Right ventricle myocardium superior (tissue), 1 donor: ENCODE measurements at places on chromosomes 5 and 9. TPM values are rescaled to one million over a fixed set of nuclear protein-coding genes. Genes with fewer than 3 reads are reported as not detected.

DNA sequence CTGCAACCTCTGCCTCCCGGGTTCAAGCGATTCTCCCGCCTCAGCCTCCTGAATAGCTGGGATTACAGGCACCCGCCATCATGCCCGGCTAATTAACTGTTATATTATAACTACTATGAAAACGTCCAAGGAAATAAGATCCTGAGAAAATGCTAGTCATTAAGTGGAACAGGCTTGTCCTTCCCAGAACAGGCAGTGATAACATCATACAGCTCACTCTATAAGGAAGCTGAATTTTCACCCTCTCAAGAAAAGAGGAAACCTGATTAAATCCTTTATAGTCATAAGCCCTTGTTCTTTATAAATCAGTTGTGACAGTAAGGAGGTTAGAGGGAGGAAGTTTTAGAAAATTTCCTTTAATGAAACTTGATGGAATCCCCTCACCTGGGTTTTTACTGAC lies 163.9 kb upstream of the CLINT1 start:
- no peak for DNase-seq

Gene INPP5E
- 10.5 TPM for total RNA-seq

- DNase-seq: no peak
Observed at GRCh38 chr5:140115186-140115500, 1.2 kb downstream of the PURA start.

DNA sequence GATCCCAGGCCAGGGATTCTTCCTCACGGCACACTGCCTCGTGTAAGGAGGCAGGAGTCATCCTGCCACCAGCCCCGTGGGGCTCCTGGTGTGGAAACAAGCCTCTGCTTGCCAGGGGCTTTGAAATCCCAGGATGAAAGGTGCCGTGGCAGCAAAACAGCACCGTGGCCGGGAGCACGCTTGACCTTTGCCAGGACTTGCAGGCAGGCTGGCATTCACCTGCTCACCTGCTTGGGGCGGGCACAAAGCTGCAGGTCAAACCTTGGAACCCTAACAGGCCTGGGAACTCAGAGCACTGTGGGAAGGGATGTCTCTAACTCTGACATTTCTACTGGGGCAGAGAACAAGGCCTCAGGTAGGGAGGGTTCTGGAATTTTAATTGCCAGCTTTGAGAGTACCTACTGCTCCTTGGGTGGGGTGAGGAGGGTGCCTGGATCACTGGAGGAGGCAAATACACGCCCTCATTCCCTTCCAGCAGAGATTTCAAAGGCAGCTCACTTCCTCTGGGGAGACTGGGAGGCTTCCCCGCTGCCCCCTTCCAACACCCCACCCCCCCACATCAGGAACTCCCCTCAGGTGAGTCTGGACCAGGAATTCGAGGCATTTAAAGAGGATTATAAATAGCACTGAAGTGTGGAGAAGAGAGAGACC lies 45.6 kb upstream of the STXBP1 start:
- DNase-seq: no peak

- DNase-seq: no peak
Observed at GRCh38 chr5:149959406-149960236, 937 bp upstream of the SLC26A2 start.

DNA sequence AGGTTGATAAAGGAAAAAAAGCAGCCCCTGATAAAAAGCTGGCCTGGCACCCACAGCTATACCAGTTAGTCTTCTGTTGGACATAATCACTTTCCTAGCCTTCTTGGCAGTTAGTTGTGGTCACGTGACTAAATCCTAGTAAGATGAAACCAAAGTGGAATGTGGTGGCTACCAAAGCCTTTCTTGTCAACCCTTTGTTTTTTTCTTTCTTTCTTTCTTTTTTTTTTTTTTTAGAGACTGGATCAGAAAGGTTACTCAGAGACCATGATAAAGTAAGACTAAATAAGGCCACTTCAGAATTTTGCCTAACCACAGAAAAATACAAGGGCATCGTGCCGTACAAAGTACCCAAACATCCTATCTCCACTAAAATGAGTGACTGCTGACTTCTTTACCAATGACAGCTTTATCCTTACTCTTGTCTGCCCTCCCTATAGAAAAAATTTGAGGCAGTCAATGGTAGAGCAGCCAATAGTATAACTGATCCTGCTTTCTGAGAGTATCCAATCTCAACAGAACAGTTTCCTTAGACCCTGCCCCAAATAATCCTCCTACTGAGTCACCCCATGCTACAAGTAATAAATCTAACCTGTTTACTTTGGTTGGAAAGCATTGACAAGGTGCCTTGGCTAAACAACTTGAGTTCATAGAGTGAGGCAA lies 14.2 kb upstream of the KIF27 start:
- no peak for DNase-seq

DNA sequence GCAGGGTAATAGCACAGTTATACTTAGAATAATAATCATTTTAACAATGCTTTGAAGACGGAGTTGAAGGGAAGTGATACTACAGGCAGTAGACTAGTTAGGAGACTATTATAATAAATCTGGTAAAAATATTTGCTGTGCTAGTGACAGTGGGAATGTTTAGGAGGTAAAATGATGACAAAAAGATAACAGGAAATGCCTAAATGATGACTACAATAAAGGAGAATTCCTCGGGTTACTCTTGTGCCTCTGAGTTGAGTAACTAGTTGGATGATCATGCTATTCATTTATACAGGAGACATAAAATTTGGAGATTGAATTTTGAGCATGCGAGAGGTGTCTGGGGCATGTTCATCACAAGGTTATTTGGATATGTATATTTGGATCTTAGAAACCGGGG lies 32.2 kb upstream of the PAM start:
- no peak for DNase-seq

Gene PARP8
- total RNA-seq: 5.2 TPM

GRCh38 chr5:139304391-139305324 lies 11.1 kb downstream of the MATR3 start:
- DNase-seq: no peak

Gene OMD
- total RNA-seq: 4.2 TPM

DNA sequence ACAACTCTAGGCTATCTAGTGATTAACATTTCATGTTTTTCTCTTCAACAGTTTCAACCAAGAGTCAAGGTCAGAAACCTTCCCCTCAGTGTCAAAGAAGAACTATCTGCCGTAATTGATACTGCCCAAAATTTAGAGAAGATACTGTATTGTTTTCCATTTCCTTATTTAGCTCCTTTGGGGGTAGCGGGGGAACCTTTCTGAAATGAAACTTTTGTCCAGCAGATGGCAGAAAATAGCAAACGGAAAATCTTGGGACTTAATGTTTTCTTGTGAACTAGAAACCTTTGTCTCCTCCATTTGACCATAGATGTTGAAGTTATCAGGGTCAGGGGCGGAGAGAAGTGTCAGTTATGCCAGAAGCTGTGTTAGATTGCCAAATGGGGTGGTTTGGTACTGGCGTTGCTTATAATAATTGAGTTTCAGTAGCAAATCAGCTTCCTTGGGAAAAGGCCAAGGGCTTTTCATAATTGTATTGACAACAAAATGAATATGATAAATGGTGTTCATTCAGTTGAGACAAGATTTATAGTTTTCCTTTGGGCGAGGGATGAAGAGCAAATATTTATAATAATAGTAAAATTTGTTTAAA lies 101.7 kb upstream of the TLX3 start:
- no peak for DNase-seq

Gene SVEP1
- total RNA-seq: 6.8 TPM

DNA sequence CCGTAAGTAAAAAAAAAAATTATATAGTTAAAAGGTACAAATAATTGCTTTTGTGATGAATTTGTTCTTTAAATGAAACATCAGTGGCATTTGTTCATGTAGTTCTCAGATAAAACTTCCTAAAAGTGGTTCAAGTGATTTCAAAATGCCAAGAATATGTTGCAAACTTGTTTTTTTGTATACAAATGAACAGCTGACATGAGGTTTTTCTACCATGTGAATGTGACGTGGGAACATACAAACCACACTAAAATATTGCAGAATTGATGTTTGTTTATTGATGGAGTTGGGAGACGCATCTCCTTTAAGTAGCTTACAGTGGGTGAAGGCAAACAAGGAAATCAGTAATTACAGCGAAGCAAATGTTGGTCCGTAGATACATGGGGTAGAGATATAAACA lies 16.9 kb downstream of the BASP1 start:
- no peak for DNase-seq

Gene ADGRV1
- not detected for total RNA-seq

DNA sequence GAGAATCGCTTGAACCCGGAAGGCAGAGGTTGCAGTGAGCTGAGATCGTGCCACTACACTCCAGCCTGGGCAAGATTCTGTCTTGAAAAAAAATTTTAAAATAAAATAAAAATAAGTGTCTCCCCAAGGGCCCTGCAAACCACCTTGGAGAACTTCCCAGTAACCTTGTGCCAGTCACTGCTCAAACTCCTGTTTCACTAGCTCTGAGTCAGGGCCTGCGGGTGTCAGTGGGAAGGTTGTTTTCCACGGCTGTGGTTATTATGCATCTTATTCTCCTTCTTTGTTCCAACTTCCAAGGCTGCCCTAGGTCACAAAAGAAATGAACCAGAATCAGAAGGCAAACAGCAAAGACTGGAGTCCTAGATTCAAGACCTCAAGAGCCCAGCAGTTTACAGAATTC lies 246.7 kb downstream of the ADAMTSL1 start:
- no peak for DNase-seq

DNA sequence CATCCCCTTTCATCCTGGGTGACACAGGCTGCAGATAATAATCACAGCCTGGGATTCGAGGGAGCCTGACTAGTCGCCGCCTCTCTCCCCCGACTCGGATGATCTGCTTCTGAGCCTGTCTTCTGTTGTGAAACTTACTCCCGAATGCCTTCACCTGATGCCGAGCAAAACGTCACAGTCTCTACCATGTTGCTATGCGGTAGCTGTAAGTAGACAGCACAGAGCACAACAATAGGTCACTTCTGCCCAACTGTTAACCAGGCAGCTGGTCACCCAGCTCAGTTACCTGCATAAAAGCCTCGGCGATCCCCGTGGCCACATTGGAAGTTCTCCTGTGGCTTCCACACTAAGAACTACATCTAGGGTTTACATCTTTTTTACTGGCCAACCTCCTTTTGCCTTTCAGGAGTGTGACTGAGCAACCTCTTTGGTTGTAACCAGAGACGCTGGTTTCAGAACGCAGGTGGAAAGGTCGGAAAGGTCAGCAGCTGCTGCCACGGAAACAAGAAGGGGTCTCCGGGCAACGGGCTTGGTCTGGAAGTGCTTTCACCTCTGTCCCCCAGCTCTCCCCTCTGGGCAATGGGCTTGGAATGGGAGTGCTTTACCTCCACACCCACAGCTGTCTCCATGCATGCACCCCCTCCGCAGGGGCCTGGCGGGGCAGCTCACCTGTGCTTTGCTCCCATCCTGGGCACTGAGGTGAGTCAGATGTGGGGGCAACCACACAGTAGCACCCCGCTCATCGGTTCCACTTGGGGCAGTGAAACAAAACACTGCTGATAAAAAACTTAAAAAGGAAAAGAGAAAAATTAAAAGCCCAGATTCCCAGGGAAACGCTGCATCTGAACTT lies 7.6 kb upstream of the PPP1R26 start:
- no peak for DNase-seq

GRCh38 chr9:7777771-7778170 lies 21.8 kb downstream of the DMAC1 start:
- DNase-seq: no peak

GRCh38 chr9:114210136-114210535 lies 54.8 kb downstream of the COL27A1 start:
- DNase-seq: no peak

Gene CYSRT1
- total RNA-seq: not detected

Gene SNCAIP
- total RNA-seq: 1.2 TPM

DNA sequence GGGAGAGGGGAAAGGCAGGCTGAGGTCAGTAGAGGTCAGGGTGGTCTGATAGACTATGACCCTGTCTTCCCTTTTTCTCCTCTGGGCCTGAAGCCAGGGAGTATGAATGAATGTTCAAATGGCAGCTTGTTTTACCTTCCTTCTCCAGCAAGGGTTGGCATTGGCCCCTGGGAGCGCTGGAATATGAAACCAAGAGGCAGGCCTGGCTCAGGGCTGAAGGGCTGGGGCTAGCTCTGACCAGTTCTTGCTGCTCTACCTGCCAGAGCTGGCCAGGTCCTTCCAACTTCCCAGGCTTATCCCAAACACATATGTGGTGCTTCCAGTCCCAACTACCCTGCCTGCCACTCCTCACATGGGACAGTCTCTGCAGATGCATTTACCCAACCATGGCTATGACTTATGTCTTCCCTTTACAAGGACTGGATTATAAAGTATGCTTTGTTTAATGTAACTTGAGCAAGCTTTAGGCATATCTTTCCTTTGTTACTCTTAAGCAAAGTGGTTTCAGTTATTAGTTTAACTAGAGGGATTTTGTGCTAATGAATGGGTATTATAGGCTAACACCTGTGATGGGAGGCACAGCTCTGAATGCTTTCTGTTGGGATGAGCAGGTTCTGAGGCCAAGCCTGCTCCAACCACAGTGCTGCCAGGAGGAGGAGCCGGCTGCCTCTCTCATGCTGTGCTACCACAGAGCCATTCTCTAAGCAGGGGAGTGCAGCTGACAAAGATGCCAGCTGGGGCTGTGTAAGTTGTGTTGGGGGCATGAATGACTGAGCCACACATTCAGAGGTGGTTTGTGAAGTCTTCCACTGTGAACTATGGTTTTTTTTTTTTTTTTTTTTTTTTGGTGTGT lies 6.1 kb downstream of the CCNI2 start:
- DNase-seq: peak; percentile 36

- DNase-seq: no peak
Observed at GRCh38 chr5:952597-953271, 55.9 kb upstream of the NKD2 start.

- DNase-seq: peak; percentile 78
Observed at GRCh38 chr9:129198319-129199043, 20.4 kb upstream of the IER5L start.

DNA sequence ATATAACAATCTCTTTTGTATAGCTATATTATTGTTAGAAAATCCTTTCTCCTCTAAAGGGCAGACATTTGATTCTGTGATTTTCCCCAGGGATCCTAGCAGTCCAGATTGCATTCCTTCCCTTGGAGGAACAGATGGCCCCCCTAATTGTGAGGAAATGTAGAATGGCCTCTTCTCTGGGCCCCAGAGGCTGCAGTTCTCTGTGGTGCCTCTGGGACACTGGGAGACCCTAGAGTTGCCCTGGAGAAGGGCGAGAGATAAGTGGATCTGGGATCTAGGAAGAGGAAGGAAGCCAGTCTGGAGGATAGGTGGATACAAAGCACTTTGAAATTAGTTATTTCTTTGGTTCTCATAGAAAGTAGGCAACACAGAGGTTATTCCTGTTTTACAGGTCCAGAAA lies 1.9 kb upstream of the HINT2 start:
- DNase-seq: no peak

Gene ITGA2
- 0.97 TPM for total RNA-seq

Gene RANBP3L
- total RNA-seq: 0.38 TPM

- DNase-seq: no peak
Observed at GRCh38 chr5:166123717-166124116, 2167.7 kb upstream of the WWC1 start.
